Vagina (tissue), 2 donors: ENCODE measurements at places on chromosomes 12 and 14.

- no peak for DNase-seq
Observed at GRCh38 chr12:4091016-4091743, 182.4 kb upstream of the CCND2 start.

DNA sequence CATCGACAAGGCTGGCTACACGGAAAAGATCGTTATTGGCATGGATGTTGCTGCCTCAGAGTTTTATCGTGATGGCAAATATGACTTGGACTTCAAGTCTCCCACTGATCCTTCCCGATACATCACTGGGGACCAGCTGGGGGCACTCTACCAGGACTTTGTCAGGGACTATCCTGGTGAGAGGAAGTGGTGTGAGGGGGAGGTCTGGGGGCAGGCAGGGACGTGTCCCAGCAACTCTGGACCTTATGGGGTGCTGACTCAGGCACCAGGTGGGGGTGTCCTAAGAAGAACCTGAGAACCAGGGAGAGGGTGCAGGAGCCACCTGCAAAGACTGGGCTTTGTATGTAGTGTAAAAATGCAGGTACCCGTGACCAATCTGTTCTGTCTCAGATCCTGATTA is 5.2 kb downstream of the ENO2 start:
- DNase-seq = no peak

DNA sequence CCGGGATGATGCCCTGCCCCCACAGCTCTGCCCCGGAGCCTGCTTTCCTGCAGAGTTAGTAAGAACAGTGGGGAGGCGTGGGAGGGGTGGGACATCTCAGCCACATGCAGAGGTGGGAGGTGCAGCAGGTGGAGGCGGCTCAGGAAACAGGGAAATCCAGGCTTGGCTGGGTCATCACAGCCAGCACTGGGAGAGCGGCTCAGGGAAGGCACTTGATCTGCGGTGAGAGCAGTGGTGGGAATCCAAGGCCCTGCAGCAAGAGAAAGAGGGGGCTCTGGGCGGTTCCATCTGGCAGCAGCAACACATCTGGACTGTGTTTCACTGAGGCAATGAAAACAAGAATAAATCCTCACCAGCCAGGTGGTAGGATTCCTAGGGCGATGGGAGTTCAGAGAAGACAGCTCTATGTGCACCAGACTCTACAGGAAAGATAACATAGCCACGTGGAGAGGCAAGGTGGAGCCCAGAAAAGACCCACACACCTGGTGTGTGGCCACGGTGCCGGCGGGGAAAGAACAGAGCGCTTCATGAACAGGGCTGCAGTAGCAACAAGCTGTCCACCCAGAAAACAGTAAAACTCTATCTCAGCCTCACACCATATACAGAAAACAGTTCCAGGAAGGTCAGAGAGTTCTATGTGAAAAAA is 57.6 kb downstream of the CCDC85C start:
- DNase-seq = no peak

DNA sequence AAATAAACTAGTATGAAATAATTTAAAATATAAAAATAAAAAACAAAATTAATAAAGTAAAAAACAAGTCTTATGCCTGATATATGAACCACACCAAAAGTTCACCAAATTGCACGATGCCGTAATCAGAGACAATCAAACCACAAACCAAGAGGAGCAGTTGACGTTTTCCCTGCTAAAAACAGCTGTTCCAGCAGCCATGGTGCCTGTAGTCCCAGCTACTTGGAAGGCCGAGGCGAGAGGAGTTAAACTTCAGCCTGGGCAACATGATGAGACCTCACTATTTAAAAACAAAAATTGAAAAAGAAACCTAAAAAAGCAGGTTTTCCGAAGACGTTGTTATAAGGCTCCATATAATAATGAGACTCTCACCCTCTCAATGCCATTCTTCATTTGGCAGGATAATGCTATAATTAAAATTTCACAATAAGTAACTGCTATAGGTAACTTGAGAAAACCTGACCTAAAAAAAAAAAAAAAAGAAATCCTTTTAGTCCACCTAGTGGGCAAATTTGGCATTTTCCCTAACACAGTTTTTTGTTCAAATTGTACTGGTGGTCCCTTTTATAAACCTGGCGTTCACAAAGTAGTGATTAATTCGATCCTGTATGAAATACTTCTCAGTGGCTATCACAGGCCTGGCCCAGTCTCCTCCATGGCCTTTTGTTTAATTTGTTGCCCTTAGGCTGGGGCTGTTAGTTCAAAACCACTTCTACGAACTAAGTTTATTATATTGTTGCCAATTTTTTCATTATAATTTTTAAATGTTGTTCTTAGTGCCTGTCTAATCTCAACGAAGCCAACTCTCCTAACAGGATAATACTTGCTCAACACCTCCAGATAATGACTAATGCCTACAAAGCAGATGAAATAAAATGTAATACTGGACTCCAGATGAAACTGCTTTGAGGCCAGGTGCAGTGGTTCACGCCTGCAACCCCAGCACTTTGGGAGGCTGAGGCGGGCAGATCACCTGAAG is 62.1 kb downstream of the TNFAIP2 start:
- no peak for DNase-seq

GRCh38 chr14:52125885-52126284 is 57.0 kb upstream of the NID2 start:
- DNase-seq = no peak

DNA sequence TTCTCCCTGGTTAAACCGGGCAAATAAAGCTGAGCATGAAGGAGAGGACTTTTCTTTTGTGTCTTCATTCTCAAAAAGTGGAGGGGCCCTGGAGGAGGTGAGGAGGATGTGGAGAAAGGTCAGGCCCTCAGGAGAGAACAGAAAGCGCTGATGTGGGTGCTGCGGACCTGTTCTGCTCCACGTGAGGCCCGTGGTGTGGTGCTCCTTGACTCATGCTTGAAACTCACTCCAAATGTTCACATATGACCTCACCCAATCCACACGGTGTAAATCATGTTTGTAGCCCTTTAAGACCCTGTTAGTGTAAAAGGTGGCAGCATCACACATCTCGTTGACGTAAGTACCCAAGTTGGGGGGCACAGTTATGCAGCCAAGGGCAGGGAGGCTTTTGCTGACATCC is 126.2 kb downstream of the FOXN3 start:
- no peak for DNase-seq

GRCh38 chr12:113244478-113244958 is 23.3 kb downstream of the TPCN1 start:
- DNase-seq = no peak

- no peak for DNase-seq
Observed at GRCh38 chr14:19918553-19919264, 1.7 kb upstream of the OR4K5 start.

- no peak for DNase-seq
Observed at GRCh38 chr12:65637774-65638173, 186.5 kb upstream of the HMGA2 start.

- DNase-seq = no peak
Observed at GRCh38 chr14:23864259-23864658, 89.3 kb upstream of the DHRS4 start.

DNA sequence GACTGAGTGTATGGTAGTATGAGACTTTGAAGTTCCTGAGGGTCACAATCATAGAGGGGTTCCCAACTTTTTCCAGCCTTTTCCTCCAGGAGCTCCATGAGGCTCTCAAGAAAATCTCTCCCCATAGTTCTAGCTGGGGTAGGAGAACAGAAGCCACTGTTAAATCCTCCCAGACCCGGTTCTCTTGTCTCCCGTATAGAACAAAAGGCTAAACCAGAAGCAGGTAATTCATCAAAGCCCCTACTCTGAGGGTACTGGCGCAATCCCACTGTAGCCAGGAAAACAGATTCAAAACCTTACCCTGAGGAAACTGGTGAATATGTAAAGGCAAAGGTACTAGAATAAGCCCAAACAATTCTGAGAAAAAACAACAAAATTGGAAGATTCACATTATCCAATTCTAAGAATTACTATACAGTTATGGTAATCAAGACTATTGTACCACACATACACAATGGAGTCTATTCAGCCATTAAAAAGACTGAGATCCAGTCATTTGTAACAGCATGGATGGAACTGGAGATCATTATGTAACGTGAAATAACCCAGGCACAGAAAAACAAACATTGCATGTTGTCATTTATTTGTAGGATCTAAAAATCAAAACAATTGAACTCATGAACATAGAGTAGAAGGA is 20.5 kb downstream of the OR8S1 start:
- DNase-seq = no peak

DNA sequence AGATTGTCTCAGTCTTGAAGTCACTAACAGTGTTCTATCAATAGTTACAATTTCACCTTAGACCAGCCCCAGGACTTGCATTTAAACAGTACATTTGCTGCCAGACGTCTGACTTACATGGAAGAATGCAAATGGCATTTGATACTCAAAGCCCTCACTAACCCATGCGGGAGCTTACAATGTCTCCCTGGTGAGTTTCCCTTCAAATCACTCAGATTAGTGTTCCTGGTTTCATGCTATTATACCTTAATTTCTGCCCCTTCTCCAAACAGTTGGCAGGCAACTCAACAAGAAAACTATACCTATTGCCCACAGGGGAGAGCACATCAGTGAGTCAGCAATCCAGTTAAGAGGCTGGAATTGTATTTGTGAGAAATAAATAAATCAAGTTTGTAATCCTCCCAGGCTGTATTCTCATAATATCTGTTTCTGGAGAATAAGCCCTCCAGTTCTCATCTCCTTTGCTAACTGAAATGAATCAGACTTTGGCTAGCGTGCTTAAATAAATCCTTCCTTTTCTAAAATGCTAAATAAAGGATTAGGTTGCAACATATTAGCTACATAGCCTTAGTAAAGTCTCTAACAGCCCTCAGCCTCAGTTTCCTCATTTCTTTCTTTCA is 23.7 kb downstream of the GSTZ1 start:
- DNase-seq = no peak

DNA sequence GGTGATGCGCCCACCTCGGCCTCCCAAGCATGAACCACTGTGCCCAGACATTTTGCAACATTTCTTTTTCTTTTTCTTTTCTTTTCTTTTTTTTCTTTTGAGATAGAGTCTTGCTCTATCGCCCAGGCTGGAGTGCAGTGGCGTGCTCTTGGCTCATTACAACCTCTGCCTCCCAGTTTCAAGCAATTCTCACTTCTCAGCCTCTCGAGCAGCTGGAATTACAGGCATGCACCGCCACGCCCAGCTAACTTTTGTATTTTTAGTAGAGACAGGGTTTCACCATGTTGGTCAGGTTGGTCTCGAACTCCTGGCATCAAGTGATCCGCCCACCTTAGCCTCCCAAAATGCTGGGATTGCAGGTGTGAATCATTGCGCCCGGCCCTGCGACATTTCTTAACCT is 7.6 kb upstream of the CDC42BPB start:
- no peak for DNase-seq

DNA sequence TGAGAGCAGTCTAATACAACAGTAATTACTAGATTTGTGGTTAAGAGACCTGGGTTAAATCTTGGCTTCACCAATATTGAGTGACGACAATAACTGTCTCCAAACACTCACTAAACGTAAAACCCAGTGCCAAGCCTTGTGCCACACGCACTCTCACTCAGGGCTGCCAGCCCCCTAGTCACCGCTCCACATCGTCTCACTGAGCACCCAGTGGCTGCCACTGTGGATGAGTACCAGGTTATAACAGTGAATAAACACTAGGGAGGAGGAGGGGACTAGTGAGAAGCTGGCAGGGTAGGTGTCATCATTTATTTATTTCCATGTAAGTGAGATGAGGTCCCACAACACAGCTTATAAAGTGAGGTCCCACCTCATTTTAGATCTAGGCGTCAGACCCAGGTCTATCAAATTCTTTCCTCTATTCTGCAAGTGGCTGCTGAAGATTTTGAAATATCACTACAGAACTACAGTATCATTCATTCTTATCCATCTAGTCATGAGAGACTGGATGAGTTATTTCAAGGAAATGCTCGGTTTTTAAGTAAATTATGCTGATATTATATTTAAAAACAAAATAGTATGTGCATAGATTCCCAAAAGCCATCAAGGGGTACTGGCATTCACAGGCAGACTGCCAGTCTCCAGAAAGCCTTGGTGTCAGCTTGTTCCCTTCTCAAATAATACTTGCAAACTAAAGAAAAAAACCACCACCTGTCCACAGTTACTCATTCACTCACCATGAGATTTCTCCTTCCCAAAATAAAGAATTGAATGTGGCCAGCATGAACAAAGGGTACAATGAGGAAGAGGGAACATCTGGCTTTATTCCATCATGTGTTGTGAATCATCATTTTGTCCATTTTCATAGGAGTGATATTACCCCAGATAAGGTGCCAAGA is 84.0 kb downstream of the PTPN21 start:
- no peak for DNase-seq

- DNase-seq = no peak
Observed at GRCh38 chr14:96158735-96159134, 45.9 kb upstream of the BDKRB2 start.

DNA sequence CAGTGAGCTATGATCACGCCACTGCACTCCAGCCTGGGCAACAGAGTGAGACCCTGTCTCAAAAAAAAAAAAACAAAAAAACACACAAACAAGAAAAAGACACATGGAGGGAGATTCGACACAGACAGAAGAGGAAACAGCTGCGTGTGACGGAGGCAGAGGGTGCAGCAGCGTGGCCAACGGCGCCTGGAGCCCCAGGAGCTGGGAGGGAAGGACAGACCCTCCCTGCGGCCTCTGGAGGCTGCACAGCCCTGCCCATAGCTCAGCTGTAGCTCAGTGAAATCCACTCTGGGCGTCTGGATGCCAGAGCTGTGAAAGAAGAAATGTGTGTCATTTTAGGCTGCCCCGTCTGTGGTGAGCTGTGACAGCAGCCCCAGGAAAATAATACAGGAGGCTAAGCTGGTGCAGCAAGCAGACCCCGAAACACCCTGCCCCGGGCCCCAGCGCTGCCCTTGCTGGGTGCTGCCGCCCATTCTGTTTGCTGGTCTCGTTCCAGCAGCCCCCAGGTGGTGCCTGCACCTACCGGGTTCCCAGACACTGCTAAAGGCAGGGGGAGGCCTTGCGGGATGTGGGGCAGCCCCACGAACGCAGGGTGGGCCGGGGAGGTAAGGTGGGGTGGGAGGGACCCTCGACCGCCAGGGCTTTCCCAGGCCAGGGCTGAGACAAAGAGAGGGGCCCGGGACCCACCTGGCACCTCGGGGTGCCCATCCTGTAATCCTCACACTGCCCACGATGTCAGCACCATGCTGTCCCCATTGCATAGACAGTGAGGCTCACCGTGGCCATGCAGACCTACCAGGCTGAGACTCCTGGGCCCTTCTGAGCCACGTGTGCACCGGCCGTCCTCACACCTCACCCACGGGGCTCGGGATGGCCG is 21.2 kb downstream of the GALNT9 start:
- no peak for DNase-seq
